CD4-positive, alpha-beta T cell treated with Interleukin-21 for 1 hour (primary cell): ENCODE measurements at places on chromosomes 12 and 14.

DNA sequence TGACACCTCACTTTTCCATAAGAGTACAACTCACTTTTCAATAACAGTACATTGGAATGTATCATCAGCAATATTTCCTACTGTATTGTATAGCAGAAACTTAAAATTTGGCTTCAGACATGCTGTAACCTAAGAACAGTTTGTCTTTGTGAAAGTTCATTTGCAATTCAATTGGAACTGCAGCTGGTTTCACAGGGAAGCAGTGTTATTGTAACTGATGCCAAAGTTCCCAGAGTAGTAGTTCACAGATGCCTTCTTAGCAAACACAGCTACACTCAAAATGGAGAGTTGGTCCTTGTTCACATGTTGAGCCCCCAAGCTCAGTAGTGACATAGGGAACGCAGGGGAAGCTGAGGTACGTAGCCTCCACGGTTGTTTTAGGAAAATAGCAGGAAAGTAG is 23.3 kb downstream of the PPP1R36 start:
- DNase-seq: no peak

DNA sequence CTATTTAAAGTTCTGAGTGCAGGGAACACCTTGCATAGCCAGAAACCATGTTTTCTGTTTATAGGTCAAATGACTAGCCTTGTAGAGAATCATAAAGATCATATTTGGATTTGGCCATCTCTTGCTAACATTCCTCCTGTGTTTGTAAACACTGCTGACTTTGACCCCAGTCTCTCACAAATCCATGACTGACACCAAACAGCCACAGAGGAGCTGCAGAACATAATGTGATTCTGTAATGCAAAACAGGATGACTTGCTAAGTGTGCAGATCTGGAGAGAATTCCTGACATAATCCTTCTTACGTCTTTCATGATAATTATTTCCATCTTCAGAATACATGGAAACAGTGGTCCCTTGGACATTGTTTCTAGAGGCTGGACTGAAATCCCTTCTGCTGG is 211.8 kb downstream of the BMP4 start:
- no peak for DNase-seq

- DNase-seq: no peak
These were observed 46.1 kb upstream of the DLK1 start for GRCh38 chr14:100680439-100681051.

- no peak for DNase-seq
These were observed 10.1 kb downstream of the SPATS2 start for GRCh38 chr12:49377386-49377785.

GRCh38 chr14:87271331-87271730 is 721.7 kb downstream of the GALC start:
- DNase-seq: no peak

GRCh38 chr14:101063121-101063520 is 159.6 kb upstream of the RTL1 start:
- DNase-seq: no peak

DNA sequence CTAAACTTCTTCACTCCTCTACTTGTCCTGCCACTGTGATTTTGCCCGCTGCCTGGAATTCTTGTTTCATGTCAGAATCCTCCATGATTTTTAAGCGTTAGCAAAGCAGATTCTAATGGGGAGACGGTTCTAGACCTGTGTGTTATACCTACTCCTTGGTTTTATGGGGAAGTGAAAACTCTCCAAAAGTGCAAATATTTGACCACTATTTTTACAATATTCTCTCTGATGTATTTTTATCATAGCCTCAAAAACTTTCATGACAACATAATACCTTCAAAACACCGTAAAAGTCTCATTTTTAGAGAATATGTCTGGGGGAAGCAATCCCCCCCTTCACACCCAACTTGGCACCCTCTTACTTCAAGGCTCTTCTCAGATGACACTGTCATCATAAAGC is 12.9 kb upstream of the KRAS start:
- no peak for DNase-seq

DNA sequence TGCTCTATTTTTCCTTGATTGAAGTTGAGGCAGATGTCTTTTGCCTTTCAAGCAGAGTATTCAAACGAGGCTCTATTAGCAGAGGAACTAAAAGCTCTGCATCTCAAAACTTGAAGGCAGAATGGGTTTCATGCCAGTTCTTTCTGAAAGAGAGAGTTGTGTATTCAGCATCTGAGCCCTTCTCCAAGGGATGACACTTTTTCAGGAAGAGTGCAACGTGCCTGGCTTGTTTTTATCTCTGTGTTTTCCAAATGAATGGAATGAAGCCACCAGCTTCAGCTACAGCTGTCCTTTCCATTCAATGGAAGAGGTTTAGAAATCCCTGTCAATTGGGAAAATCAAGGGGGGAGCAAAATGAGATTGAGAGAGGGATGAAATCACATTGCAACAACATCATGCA is 14.6 kb downstream of the BEST3 start:
- no peak for DNase-seq

DNA sequence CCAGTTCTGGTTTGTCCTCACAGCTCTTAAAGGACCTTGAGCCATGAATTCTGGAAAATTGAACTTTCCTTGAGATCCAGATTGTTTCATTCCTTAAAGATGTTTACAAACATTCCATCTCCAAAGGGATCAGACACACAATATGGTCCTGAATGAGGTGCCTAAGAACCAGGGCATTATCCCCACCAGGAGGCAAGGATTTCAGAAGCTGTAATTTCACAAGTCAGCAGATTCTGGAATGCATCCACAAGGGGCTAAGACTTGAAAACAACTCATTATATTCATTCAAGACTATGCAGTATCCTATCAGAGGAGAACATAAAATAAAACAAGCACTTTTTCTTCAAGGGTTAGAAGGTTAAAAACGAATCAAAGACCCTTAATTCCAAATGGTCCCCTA is 15.1 kb downstream of the KCNH5 start:
- DNase-seq: no peak

- DNase-seq: no peak
These were observed 114.1 kb upstream of the E2F7 start for GRCh38 chr12:77179515-77179914.

DNA sequence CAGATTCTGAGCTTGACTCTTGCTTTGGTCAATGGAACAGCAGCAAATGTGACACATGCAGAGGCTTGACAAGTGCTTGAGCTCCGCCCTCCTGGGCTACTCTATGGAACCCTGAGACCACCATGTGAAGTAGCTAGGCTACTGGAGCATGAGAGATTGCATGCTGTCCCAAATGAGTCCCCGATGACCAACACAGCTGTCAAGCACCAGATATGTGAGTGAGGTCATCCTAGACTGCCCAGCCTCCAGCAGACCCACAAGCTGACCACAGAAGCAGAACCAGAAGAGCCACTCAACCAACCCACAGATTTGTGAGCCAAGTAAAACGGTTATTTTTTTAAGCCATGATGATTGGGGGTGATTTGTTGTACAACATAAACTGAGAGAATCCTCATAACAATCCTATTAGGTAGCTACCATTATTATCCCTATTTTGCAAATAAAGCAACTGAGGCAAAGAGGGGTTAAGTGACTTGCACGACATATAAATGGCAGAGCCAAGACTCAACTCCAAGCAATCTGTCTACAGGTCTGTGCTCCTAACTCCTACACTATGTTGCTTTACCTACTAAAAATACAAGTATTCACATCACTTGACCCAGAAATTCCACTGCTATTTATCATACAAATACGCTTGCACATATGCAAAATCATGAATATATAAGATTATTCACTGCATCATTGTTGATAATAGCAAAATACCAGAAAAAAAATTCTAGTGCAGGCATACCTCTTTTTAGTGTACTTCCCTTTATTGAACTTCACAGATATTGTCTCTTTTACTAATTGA is 136.2 kb downstream of the NDUFA12 start:
- DNase-seq: no peak

DNA sequence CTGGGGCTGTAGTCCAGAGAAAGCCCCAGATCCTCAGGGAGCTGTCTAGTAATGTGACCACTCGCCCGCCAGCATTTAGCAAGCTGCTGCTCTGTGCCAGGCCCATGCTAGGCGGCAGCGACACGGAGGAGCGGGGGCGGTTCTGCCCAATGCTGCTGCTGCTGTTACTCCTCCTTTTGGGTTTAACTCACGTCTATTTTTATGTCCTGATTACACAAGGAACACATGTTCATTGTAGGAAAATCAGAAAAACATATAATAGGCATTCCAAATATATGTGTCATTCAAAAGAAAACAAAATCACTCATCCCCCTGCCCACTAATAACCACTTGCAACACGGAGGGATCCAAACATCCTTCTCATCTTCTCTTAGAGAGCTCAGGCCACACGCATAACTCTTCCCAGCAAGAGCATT is 30.4 kb downstream of the CCDC92 start:
- no peak for DNase-seq

DNA sequence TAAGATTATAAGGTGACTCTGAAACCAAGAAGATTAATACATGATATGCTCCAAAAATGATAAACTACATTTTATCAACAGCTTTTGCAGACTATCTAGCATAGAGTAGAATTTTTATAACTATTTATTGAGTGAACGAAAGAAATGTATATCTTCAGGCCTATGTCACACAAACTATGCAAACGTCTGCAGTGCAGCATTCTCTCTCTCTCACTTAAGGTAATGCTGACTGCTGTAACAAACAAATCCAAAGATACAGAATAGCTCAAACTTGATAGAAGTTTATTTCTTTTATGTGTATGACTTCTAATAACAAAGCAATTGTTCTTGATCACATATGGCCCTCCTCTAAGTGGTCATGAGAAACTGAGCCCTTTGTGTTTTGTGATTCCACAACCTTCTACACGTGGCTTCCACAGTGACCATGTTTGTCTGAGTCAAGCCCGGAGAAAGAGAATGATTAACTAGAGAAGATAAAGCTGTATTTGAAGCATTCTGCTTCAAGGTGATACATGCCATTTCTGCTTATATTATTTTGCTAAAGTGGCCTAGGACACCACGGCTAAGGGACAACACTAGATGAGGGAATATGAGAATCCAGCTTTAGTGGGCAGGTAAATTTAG is 1352.7 kb upstream of the TMEM132C start:
- no peak for DNase-seq

DNA sequence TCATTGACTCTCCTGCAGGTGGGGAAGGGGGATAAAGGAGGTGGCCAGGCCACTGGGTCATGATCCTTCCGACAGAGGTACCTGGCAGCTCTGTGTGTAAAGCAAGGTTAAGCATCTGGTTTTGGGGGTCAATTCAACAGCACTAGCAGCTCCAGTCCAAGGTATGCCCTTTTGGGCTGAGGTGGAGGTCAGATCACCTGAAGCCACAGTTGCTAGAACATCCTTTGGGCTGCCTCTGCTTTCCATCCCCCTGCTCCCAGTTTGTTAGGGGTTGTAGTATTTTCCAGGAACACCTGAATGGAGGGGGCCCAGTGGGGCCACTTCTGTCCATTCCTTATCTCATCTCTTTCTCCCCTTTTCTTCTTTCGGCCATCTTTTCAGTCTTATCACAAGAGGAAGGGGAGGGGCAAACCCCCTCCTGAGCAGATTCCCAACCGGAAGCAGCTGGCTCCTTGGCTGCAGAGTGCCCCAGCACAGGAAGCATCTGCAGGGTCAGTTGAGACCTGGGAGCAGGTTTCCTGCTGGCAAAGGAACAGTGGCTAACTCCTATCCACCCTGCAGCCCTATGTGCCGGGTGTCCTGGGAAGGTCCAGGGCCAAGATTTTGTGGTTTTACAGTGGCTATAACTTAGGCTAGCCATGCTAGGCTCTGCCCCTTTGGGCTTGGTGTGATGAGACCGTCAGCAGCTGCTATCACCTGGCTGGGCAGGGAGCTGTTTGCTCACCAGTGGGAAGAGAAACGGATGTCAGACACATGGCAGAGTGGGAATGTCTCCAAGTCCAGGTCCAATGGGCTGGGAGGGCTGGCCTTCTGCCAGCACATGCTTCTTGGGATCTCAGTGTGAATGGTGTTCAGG is 40.2 kb downstream of the SH2B3 start:
- no peak for DNase-seq
